ENCODE measurements at places on chromosomes 1 and 21.

DNA sequence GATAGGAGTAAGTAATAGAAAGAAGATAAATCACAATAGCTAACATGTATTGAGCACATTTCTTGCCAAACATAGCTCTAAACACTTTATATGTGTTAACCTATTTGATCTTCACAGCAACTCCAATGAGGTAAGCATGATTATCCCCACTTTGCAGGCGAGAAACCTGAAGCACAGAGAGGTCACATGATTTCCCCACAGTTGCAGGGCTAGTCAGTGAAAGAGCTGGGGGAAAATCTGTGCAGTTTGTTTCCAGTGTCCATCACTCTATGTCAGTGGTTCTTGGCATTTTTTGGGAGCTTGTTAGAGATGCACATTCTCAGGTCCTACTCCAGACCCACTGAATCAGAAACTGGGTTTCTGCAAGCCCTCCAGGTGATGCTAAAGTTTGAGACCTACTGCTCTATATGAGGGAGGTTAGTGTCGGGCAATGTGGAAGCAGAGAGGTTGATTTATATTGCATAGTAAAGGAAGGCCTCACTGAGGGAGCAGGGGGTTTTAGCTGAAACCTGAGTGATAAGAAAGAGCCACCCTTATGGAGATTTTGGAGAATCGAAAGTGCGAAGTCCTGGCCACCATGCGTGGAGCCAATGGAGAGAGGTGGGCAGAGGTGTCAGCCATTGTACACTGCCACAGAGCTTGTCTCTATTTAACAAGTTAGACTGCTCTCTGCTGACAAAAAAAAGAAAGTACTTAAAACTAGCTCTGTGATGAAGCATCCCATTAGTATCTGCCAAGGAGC, 20.9 kb downstream of the MCOLN3 start:
- no peaks in the 10 kb centered on the region for H3K4me1 ChIP-seq
- H3K36me3 ChIP-seq: peaks cover 2% of the 10 kb centered on the region
- no peak for DNase-seq
- no peak overlapping the region for H3K27ac ChIP-seq
- no peaks in the 10 kb centered on the region for H3K27me3 ChIP-seq
- no peak overlapping the region for H3K4me3 ChIP-seq

- H3K27ac ChIP-seq: no peak overlapping the region
- H3K27me3 ChIP-seq: no peaks in the 10 kb centered on the region
- peaks cover 11% of the 10 kb centered on the region for H3K4me1 ChIP-seq
- H3K4me3 ChIP-seq: no peak overlapping the region
- DNase-seq: no peak
Observed at GRCh38 chr1:63012339-63012738, 228.4 kb downstream of the ATG4C start.

GRCh38 chr1:181577475-181577874, 94.2 kb downstream of the CACNA1E start:
- H3K27me3 ChIP-seq: no peaks in the 10 kb centered on the region
- H3K27ac ChIP-seq: no peak overlapping the region
- no peaks in the 10 kb centered on the region for H3K36me3 ChIP-seq
- DNase-seq: no peak

- H3K4me3 ChIP-seq: no peak overlapping the region
- no peak overlapping the region for H3K27ac ChIP-seq
- H3K36me3 ChIP-seq: no peaks in the 10 kb centered on the region
- DNase-seq: no peak
- no peaks in the 10 kb centered on the region for H3K4me1 ChIP-seq
Observed at GRCh38 chr21:17777072-17777765, 41.9 kb downstream of the C21orf91 start.

GRCh38 chr1:157241185-157241538, 103.0 kb upstream of the ETV3 start:
- no peak overlapping the region for H3K27ac ChIP-seq
- no peaks in the 10 kb centered on the region for H3K4me1 ChIP-seq
- H3K27me3 ChIP-seq: no peaks in the 10 kb centered on the region

GRCh38 chr1:58476179-58476578, 70.3 kb downstream of the OMA1 start:
- no peak overlapping the region for H3K4me3 ChIP-seq
- no peak for DNase-seq
- no peaks in the 10 kb centered on the region for H3K4me1 ChIP-seq
- no peaks in the 10 kb centered on the region for H3K27me3 ChIP-seq

- no peaks in the 10 kb centered on the region for H3K4me1 ChIP-seq
- no peak overlapping the region for H3K4me3 ChIP-seq
- no peaks in the 10 kb centered on the region for H3K27me3 ChIP-seq
Observed at GRCh38 chr1:1050577-1051052, 23.5 kb downstream of the RNF223 start.

GRCh38 chr1:44029260-44029910, 1.9 kb downstream of the SLC6A9 start:
- peak overlapping the region; percentile 87 for H3K4me3 ChIP-seq
- H3K4me1 ChIP-seq: peaks cover 18% of the 10 kb centered on the region

GRCh38 chr1:173137107-173137706, 69.9 kb downstream of the TNFSF4 start:
- no peaks in the 10 kb centered on the region for H3K36me3 ChIP-seq
- H3K27ac ChIP-seq: no peak overlapping the region
- H3K27me3 ChIP-seq: no peaks in the 10 kb centered on the region
- H3K4me3 ChIP-seq: no peak overlapping the region
- DNase-seq: no peak

- H3K36me3 ChIP-seq: no peaks in the 10 kb centered on the region
- H3K27ac ChIP-seq: no peak overlapping the region
- no peaks in the 10 kb centered on the region for H3K4me1 ChIP-seq
- DNase-seq: no peak
- no peaks in the 10 kb centered on the region for H3K27me3 ChIP-seq
- H3K4me3 ChIP-seq: no peak overlapping the region
Observed at GRCh38 chr1:239810061-239810481, 281.6 kb upstream of the FMN2 start.

- no peaks in the 10 kb centered on the region for H3K27me3 ChIP-seq
- no peaks in the 10 kb centered on the region for H3K36me3 ChIP-seq
- H3K4me1 ChIP-seq: no peaks in the 10 kb centered on the region
- no peak overlapping the region for H3K27ac ChIP-seq
- no peak for DNase-seq
Observed at GRCh38 chr21:35963920-35964451, 96.3 kb downstream of the SETD4 start.

- no peaks in the 10 kb centered on the region for H3K4me1 ChIP-seq
- no peak overlapping the region for H3K27ac ChIP-seq
- DNase-seq: no peak
- no peaks in the 10 kb centered on the region for H3K36me3 ChIP-seq
Observed at GRCh38 chr1:92923664-92924063, 37.6 kb downstream of the DIPK1A start.

- DNase-seq: no peak
- H3K36me3 ChIP-seq: no peaks in the 10 kb centered on the region
- no peak overlapping the region for H3K4me3 ChIP-seq
- no peaks in the 10 kb centered on the region for H3K4me1 ChIP-seq
- H3K27me3 ChIP-seq: no peaks in the 10 kb centered on the region
Observed at GRCh38 chr1:180508725-180509097, 6.3 kb upstream of the ACBD6 start.

DNA sequence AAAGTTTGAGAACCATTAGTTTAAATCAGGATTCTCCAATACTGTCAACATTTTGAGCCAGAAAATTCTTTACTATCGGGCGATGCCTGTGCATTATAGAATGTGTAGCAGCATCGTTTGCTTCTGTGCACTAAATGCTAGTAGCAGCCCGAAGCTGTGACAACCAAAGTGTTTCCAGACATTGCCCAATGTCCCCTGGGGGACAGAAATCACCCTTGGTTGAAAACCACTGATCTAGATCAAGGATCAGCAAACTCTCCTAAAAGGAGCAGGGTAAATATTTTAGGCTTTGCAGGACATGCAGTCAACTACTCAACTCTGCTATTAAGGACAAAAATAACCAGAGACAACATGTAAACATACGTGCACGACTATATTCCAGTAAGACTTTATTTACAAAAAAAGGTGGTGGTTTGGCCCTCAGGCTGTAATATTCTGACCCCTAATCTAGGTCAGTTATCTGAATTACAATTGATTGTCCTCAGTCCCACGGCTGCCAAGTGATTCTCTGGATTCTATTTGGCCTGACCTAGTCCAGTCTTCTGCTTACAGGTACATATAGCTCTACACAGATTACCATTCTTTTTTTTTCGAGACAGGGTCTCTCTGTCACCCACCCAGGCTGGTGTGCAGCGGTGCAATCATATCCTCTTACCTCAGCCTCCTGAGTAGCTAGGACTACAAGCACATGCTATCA, 10.6 kb downstream of the FAF1 start:
- H3K4me1 ChIP-seq: no peaks in the 10 kb centered on the region
- H3K4me3 ChIP-seq: no peak overlapping the region
- no peak overlapping the region for H3K27ac ChIP-seq
- H3K27me3 ChIP-seq: no peaks in the 10 kb centered on the region
- H3K36me3 ChIP-seq: no peaks in the 10 kb centered on the region

DNA sequence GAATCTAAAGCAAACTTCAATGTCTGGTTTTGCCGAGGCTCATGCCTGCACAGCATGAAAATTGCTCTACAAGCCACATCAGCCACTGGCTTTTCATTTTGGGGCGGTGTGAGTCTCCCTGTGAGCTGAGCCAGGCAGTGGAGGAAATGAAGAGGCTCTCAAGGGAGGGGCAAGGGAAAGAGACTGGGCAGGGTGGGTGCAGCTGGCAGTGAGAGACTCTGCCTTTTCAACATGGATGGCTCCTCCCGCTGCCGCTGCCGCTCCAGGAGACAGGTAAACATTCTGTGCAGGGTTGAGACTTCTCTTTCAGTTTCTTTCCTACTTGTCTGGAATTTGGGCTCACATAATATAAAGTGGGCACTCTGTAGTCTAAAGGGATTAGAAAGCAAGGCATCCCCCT, 11.3 kb upstream of the CTSE start:
- no peaks in the 10 kb centered on the region for H3K27me3 ChIP-seq
- DNase-seq: no peak
- H3K4me3 ChIP-seq: no peak overlapping the region
- no peaks in the 10 kb centered on the region for H3K4me1 ChIP-seq

- H3K27ac ChIP-seq: peak overlapping the region; percentile 51
- DNase-seq: peak; percentile 92
- peaks cover 7% of the 10 kb centered on the region for H3K4me1 ChIP-seq
- peak overlapping the region; percentile 16 for H3K4me3 ChIP-seq
- H3K27me3 ChIP-seq: no peaks in the 10 kb centered on the region
Observed at GRCh38 chr21:38925923-38926322, 120.2 kb downstream of the ETS2 start.

GRCh38 chr1:232012773-232013386, 386.3 kb downstream of the DISC1 start:
- DNase-seq: no peak
- H3K4me3 ChIP-seq: no peak overlapping the region
- no peaks in the 10 kb centered on the region for H3K27me3 ChIP-seq
- H3K4me1 ChIP-seq: peaks cover 2% of the 10 kb centered on the region
- H3K27ac ChIP-seq: no peak overlapping the region

GRCh38 chr1:247429496-247429895, 13.5 kb downstream of the NLRP3 start:
- no peak overlapping the region for H3K4me3 ChIP-seq
- no peak overlapping the region for H3K27ac ChIP-seq
- no peaks in the 10 kb centered on the region for H3K27me3 ChIP-seq
- no peak for DNase-seq

DNA sequence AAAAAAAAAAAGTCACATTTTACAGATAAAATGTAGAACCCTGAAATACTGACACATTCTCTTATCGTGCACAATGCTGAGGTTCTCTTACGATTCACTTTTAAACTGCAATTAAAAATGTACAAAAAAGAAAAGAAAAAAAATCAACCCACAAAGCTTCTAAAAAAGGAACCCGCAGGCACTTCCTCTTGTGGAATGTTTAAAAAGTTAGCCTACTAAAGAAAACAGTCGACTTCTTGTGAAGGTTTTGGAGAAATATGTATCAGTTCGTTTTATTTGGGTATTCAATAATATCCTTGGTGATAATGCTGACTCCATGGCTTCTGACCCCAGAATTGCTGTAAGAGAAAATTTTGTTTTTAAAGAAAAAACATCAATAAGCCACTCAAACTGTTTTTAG, 10.2 kb downstream of the HNRNPU start:
- DNase-seq: no peak
- no peaks in the 10 kb centered on the region for H3K27me3 ChIP-seq
- H3K36me3 ChIP-seq: peaks cover 59% of the 10 kb centered on the region
- no peak overlapping the region for H3K4me3 ChIP-seq
- H3K4me1 ChIP-seq: no peaks in the 10 kb centered on the region

DNA sequence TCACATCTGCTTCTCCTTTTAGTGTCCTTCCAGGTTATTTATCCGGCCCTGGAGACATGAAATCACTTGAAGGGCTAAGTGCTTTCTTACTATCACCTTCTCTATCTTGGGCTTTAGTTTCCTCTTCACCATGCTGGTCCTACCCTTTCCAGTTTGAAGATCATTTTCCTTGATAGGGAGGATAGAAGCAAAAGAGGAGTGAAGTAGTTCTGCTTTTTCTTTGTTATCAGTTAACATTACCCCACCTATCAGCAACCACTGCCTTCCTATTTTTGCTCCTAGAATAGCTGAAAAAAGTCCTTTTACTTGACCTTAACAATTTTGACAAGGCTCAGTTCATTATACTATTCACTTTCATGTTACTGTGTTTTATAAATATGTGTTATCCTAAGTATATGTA, 19.4 kb downstream of the RGL1 start:
- no peaks in the 10 kb centered on the region for H3K36me3 ChIP-seq
- H3K27ac ChIP-seq: no peak overlapping the region
- peaks cover 2% of the 10 kb centered on the region for H3K4me1 ChIP-seq
- no peak overlapping the region for H3K4me3 ChIP-seq
- H3K27me3 ChIP-seq: no peaks in the 10 kb centered on the region

DNA sequence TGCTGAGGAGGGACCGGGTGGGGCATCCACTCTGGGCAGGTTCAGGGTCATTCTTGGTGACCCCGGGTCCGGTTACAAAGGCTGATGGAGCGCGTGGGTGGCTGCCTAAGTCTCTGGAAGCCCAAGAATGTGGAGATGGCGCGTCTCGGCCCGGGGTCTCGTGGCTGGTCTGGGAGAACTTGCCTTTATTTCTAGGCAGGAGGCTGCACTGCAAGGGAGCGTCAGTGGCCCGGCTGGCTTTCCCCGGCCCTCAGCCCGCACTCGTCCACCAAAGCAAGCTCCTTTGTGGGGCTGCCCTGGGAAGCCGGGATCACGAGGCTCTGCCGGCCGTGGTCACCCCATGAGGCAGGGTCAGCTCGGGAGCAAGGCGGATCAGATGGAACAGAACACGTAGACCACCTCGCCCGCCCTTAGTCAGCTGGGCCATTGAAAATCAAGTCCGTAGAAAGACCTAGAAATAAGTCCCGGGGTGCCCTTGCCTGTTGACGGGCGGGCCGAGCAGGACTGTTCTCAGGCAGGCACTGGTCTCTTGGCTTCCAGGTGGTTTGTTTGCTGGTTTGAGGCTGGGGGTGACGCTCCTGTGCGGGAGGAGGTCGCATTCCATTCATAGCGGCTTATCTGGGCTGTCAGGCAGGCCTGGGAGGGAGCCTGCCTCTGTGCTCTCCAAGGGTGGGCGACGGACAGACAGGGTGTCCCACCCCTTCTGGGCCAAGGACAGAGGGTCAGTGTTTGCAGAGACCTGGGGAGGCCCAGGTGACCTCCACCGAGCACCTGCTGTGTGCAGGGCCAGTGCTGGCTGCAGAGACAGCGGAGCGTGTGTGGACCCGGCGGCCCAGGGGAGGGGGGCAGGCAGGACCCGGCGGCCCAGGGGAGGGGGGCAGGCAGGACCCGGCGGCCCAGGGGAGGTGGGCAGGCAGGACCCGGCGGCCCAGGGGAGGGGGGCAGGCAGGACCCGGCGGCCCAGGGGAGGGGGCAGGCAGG, 25.8 kb downstream of the COL18A1 start:
- peak; percentile 91 for DNase-seq
- H3K36me3 ChIP-seq: no peaks in the 10 kb centered on the region
